Glutamatergic neuron (in vitro differentiated cells): ENCODE measurements at places on chromosomes 12 and 14. TPM values are rescaled to one million over a fixed set of nuclear protein-coding genes. Genes with fewer than 3 reads are reported as not detected.

INSM2 gene
- total RNA-seq: 21.7 TPM

BEGAIN gene
- 7.0 TPM for total RNA-seq

C3AR1 gene
- total RNA-seq: not detected

DNA sequence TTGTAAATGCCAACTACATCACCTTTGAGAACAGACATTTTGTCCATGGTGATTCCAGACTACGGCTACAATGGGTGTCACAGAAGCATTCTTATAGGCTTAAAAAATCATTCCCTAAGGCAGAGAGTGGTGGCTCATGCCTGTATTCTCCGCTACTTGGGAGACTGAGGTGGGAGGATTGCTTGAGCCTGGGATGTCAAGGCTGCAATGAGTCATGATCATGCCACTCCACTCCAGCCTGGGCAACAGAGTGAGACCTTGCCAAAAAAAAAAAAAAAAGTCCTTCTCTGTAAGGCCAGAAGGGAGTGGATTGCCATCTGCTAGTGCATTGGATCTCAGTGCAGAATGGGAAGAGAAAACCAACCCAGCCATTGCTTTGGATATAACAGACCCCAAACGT is 522.5 kb downstream of the VRK1 start:
- peaks cover 2% of the 10 kb centered on the region for H3K27me3 ChIP-seq
- no peak overlapping the region for H3K27ac ChIP-seq
- H3K4me3 ChIP-seq: no peak overlapping the region
- DNase-seq: no peak

DNA sequence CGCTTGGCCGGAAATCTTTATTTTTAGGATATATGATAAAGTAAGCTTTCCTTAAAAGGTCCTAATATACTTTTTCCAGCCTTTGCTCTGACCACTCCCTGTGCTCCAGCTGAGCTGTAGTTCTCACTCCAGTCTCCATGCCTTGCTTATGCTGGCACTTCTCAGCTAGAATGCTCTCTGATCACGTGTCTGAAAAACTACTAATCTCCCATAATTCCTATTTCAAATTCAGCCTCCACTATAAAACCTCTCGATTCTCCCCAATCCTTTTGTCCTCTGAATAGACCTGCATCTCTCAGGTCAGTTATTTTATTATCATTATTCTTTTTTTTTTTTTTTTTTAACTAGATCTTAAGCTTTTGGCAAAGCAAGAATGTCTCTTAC is 3.7 kb downstream of the BIN2 start:
- DNase-seq: no peak
- H3K27ac ChIP-seq: no peak overlapping the region
- no peak overlapping the region for H3K4me3 ChIP-seq
- peaks cover 3% of the 10 kb centered on the region for H3K27me3 ChIP-seq
- H3K36me3 ChIP-seq: no peaks in the 10 kb centered on the region

DNA sequence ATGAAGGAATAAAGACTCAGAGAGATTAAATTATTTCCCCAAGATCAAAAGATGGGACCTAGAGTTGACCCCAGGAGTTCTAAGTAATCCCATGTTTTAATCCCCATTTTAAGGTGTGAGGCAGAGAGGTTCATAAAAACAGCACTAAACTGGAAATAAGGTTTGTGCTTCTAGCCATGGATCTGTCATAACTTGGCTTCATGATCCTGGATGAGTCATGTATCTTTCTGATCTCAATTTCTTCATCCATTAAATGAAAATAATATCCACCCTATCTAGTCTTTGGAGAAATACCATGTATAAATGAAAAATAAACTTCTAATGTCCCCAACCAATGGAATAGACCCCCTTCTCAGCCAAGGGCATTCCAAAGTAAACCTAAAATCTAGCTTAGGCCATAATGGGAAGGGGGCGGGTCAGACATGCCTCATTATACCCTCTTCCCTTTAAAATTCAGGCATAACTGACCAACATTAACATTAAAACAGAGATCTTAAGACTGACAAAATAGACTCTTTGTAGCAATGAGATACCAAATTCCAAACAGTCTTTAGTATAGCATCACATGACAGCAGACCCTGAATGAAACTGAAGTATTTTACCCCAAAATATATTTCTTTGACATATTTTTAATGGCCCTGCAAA is 47.8 kb downstream of the SLC41A2 start:
- no peaks in the 10 kb centered on the region for H3K27me3 ChIP-seq
- H3K4me3 ChIP-seq: no peak overlapping the region
- DNase-seq: no peak
- H3K36me3 ChIP-seq: no peaks in the 10 kb centered on the region
- no peak overlapping the region for H3K27ac ChIP-seq
- H3K4me1 ChIP-seq: no peaks in the 10 kb centered on the region
